AG20443 (cell line): ENCODE measurements at places on chromosomes 7 and 10.

GRCh38 chr7:5143935-5144903 lies 45.8 kb upstream of the WIPI2 start:
- DNase-seq = peak; percentile 30

DNA sequence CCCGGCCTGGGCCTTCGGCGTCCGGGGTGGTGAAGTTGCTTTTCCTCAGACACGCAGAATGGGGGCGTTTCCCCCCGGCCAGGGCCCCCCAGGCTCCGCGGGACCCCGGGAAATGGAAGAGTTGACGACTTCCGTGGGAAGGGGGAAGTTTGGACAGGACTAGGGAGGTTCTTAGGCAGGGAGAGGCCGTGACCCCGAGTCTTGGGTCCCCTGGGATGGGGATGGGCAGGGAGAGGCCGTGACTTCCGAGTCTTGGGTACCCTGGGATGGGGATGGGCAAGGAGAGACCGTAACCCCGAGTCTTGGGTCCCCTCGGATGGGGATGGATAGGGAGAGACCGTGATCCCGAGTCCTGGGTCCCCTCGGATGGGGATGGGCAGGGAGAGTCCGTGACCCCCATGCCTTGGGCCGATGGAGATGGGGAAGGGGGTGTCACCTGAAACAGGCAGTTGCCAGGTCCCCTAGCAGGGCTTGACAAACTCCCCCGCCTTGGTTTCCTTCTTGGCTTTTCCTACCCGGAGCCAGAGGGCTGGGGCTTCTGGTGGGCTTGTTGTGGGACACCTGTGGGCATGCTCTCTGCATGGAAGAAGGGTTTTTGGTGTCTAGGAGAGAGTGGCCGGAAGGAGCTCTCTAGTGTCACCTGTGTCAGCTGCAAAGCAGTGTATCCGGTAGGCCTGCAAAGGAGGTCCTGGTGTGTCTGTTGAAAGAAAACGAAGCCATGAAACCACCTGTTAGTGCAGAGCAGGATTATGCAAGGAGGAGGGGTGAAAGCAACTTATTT lies 1.1 kb downstream of the TRRAP start:
- no peak for DNase-seq

- peak; percentile 94 for DNase-seq
Measured at GRCh38 chr7:81684514-81685269, 85.2 kb downstream of the HGF start.

DNA sequence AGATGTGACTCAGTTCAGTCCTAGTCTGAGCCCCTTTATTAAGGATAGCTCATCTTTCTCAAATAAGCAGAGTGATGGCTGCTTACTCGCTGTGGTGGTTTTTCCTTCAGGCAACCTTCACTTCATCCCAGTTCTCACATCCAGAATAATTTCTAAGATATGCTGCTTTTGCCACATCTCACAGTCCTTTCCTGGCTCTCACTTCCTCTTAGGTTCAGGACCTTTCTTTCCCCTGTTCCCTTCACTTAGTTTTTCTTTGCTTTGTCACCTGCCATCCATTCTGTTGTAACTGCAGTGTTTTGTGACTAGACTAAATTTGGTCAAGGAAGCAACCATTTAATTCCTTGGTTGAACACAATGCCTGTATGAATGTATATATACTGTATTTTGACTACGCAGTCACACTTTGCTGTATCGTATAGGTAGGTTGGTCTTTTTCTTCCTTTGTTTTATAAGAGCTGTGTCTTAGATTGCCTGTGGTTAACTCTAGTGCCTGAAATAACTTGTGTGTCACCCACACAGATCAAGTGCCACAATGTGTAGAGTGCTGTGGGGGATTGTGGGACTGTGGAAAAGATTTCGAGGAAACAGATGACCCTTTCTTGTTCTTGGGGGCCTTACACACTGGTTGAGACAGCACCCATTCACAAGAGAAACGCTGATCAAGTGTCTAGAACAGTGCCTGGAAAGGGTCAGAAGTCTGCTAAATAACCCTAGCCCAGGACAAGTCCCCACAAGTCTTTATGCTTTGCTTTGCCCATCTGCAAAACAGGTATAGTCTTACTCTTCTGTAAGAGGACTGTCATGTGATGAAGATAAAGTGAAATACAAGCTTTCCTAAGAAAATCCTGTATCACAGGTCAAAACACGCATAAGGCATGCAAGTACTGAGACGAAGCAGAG lies 2.6 kb downstream of the ZNF655 start:
- DNase-seq = no peak

DNA sequence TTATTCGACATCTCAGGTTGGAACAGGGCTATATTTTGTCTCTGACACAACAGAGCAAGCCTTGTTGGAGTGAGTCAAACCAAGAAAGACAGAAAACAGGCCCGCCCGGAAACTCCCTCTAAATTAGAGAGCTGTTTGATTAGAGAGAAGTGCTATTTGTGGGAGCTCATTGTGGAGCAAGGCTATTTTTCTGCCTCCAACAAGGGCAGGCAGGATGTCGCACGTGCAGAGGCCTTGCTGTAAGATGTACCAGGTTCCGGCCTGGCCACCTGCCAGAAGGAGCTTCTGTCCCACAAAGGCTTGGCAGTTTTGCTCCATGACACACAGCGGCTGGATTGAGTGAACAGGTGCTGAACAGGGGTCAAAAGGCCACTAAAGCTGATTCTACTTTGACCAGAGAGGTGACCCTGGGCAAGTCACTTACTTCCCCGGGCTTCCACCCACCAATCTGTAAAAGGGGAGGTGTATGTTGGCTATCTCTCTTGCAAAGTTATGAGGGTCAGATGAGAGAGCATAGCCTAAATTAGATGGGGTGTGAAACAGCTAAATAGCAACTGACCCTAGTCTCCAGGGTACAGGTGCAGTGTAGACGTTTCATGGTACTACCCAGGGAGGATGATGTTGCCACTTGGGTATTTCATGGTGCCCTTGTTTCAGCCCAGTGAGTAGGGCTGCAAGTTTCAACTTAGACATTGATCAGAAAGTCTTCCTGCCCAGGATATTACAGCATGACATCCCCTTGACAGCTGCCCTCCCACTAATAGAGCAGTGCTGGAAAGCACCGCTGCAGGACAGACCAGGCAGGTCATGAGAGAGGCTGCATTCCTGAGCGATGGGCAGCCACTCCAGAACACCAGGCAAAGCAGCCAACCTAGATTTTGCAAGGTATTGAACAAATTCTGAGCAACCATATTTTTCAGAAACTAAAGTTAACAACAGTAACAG lies 62.0 kb downstream of the VSTM4 start:
- DNase-seq = no peak

- peak; percentile 84 for DNase-seq
Measured at GRCh38 chr10:51894771-51895578, 195.6 kb upstream of the CSTF2T start.

DNA sequence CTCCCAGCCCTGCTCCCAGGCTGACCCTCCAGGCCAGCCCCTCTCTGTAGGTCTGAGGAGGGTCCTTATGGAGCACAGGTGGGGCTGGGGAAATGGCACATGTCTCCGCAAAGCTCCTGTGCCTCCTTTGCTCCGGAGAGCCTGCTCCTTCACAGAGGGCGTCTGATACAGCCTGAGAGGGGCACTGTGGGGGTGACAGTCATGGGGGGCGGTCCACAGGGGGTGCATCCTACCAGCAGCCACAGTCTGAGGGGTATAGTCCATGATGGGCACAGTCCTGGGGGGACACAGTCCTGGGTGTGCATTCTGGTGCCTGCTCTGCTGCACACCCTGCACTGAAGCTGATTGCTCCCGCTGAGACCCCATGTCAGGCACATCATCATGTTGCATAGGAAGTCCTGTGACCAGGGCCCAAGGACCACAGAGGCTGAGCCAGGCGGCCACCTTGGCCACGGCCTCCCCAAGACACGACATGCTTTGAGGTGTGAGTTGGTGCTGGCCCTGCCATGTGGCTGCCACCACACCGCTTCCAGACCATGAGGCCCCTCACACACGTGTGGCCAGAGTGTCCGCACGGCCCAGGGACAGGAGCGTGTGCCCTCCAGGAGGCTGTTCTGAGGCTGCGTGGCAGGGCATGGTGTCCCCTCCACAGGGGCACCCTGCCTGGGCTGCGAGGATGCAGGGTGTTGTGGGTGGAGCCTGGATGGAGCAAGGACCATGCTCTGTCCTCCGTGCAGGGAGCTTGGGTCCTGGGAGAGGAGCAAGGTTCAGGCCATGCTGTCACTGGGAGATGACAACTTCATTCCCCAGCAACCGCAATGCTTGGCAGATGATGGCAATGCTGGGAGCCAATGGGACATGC lies 59.2 kb downstream of the PWWP2B start:
- DNase-seq = no peak

DNA sequence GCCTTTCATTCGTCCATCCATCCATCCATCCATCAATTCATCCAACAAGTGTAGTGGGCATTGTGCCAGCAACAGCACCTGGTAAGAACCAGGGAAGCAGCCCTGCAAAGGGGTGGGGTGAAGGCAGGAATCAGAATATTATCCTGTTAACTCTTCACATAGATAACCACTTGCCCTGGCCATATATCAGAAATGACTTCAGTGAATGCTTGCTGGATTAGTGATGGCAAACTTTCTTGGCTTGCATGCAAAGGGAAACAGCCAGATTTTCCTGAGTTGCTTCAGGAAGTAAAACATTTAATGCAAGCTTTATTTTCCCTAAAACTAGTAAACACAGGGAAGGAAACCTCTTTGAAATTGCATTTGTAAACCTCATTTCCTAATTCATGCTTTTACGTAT lies 743 bp downstream of the OR2A5 start:
- DNase-seq = no peak

DNA sequence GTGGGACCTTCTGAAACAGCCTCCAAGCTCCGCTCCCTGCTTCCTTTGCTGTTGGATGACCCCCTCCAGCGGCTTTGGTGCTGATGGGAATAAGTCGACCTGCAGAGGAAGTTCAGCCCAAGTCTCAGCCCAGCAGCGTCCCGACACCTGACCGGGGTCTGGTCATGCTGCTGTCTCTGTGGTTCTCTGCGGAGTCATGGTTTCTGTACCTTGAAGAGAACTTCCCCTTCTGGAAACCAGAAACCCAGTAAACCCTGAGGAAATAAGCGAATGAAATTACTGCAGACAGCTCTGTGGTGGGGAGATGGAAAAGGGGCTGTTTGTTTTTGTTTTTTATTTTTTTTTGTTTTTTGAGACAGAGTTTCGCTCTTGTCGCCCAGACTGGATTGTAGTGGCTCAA lies 18.3 kb upstream of the ZNF12 start:
- DNase-seq = no peak

DNA sequence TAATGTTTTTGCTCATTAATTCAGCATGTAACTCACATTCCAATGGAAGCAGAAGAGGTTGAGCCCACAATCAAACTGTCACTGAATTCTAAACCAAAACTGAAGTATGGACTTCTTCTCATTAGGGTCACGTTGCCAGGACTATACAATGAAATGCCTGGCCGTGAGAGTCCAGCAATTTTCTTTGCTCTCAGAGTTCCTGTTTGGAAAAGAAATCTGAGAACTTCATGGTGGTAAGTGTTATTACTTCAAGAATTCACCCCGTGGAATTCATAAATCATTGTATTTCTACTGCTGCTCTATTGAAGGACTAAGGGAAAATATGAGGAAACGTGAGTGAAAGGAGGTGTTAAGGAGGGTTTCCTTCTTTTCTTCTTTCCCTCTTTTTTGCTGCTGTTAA lies 441.8 kb upstream of the AKR1E2 start:
- DNase-seq = peak; percentile 10

GRCh38 chr7:131556909-131557651 lies 652 bp upstream of the PODXL start:
- DNase-seq = no peak

GRCh38 chr7:99833289-99833877 lies 5.6 kb downstream of the CYP3A43 start:
- DNase-seq = no peak

DNA sequence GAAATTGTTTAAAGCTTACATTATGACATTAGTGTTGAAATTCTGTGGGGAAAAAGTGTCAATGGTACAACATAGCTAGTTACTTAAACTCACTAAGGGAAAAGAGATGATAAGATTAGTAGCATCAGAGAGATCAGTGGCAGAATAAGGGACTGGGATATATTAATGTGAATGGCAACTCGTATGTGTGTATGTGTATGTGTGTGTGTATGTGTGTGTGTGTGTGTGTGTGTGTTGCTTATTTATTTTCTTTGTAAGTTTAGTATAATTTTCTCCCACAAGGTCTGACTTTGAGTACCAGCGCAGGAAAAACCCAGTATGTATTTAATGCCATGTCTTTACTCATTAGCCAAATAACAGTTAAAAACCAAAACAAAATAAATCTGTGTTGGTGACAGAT lies 256.1 kb downstream of the ARHGAP21 start:
- no peak for DNase-seq

- DNase-seq = no peak
Measured at GRCh38 chr7:144523621-144524020, 120.1 kb upstream of the NOBOX start.

GRCh38 chr10:104440221-104440620 lies 86.6 kb downstream of the CFAP58 start:
- DNase-seq = no peak

- DNase-seq = no peak
Measured at GRCh38 chr7:92425311-92425947, 21.9 kb upstream of the GATAD1 start.

DNA sequence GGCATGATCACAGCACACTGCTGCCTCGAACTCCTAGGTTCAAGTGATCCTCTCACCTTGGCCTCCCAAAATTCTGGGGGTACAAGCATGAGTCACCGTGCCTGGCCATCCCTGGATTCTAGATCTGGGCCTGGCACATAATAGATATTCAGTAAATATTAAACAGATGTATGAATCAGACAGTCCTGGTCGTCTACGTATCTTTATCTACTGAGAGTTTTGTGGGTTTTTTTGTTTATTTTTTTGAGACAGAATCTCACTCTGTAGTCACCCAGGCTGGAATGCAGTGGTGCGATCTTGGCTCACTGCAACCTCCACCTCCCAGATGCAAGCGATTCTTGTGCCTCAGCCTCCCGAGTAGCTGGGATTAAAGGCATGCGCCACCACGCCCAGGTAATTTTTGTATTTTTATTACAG lies 24.3 kb upstream of the ITGB1 start:
- no peak for DNase-seq

- DNase-seq = no peak
Measured at GRCh38 chr10:28684986-28685580, 7.8 kb downstream of the BAMBI start.

DNA sequence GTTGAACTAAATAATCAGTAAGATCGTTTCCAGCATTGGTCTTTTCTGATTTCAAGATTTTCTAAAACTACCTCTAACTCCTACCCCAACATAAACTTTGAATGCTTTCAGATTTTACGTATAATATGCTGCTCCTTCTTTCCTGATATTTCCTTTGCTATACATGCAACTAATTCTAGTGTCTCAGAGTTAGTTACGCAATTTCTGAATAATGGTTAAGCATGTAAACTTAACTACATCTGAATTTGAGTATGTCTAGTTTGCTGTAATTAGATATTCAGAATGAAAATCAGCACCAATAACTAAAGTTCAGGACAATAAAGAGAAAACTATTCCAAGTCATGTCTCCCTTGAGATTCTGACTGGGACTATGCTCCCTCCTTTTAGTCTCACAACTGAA lies 71.0 kb downstream of the SEMA3C start:
- no peak for DNase-seq
